ENCODE measurements at places on chromosomes 16 and 17.
A peak's percentile ranks its signal among the peaks of the same experiment; 100 is the strongest.

DNA sequence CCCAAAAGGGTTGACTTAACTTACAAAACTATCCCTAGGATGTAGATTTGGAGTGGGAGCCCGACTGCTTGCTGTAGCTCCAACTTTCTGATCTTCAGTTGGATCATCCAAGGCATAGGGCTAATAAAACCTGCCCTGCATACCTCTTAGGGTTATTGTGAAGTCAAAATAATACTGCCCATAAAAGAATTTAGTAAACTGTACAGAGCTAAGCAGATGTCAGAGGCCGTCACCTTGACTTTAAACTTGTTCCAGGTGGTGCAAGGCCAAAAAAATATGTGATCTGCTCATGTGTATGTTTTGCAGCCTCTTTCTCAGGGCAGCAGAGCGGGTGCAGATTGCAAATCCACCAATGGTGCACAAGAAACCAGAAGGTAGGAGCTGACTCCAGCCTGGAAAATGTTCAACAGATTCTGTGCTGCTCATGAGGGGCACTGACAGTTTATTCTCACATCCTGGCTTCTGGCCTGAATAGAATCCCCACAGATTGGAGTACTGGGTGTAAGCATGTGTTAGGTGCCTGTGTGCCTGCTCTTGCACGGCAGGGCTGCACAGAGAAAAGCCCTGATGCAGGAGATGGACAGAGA is 180.7 kb downstream of the MAP2K4 start:
- DNase-seq: no peak

DNA sequence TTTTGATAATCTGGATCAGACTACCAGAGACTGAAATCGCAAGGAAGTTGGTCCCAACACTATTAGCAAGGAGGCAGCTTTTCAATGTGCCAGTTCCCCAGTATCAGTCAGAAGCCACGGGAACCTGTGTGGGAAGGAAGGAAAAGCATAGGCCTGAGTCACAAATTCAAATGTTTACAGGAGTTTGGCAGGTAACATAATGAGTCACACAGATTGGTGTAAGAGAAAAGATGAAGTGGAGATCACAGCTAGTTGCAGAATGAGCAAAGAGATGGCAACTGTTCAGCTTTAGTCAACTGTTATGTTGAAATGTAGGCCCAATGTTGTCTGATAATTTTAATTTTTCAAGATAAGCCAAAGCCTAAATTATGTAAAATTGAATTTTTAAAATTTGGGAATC is 28.1 kb upstream of the ITGA2B start:
- peak; percentile 75 for DNase-seq

DNA sequence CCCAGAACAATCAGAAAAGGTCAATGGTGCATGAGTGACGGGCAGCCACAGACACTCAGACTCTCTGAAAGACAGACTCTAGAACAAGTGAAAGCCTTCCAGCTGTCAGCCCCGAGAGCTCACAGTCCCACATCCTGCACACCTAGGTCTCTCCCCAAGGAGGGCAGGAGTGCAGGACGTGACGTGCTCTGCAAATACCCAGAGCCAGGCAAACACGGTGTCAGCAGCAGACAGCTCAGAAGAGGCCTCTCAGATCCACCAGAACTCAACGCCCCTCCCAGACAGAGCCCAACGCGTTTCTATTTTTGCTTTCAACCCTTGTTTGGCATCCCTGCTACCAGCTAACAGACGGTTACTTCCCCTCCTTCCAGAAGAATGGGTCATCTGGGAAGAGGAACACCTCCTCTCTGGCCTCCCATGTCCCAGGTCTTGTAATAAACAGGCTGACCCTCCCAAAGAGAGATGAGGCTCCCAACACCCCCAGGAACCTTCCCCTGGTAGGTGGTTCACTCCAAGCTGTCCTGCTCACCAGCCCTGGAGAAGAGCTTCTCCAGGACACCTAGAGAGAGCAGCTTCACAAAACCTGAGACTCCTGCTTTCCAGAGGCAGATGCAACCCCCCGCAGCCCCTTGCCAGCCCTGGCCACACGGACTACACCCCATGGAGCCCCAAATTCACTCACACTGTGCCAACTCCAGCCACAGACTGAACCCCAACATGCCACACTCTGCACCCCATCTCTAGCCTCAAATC is 7.6 kb downstream of the PITPNM3 start:
- DNase-seq: no peak

GRCh38 chr17:79211061-79211770 is 136.6 kb downstream of the ENGASE start:
- DNase-seq: no peak

DNA sequence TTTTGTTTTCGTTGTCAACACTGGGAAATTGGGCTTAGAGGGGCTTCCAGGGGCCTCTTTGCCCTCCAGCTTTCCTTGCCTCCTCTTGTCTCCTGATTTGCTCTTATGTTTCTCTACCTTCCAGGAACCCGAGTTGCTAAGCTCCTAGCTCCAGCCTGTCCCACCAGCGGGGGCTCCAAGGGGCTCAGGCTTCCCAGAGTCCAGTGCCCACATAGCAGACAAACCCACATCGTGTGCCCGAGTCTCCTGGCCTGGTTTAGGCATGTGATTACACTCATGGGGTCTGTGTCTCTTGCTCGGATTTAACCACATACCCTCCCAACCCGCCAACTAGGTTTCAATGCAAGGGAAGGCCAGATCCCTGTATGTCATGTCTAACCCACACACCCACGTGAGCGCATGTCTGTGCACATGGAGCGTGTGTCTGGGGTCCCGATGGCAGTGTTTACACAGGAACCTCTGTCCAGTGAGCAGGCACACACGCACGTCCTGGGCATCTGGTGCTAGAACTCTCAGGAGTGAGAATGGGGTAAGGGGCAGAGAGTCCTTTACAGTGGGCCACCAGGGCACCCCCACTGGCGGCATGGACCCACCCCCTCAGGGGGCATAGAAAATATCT is 76.1 kb upstream of the MED9 start:
- DNase-seq: no peak

DNA sequence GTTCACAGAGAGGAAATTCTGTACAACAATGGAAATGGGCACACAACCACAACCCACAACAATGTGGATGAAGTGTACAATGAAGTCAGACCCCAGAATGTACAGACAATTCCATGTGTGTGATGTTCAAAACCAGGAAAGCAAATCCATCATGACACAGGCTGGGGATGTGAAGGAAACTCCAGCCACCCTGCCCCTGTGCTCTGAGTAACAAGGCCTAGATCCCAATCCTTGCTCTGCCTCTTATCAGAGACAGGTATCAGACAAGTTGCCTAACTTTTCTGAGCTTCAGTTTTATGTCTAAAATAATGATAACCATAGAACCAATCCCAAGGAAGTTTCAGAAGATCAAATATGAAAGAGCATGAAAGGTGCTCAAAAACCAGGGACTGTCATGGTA is 1.8 kb upstream of the C16orf95 start:
- DNase-seq: no peak

- DNase-seq: peak; percentile 97
Observed at GRCh38 chr16:68085259-68086071, at the start of gene NFATC3. Gene NFATC3 (plus strand): TSS chr16:68085370. CDS start chr16:68085682, 312 bp downstream.

DNA sequence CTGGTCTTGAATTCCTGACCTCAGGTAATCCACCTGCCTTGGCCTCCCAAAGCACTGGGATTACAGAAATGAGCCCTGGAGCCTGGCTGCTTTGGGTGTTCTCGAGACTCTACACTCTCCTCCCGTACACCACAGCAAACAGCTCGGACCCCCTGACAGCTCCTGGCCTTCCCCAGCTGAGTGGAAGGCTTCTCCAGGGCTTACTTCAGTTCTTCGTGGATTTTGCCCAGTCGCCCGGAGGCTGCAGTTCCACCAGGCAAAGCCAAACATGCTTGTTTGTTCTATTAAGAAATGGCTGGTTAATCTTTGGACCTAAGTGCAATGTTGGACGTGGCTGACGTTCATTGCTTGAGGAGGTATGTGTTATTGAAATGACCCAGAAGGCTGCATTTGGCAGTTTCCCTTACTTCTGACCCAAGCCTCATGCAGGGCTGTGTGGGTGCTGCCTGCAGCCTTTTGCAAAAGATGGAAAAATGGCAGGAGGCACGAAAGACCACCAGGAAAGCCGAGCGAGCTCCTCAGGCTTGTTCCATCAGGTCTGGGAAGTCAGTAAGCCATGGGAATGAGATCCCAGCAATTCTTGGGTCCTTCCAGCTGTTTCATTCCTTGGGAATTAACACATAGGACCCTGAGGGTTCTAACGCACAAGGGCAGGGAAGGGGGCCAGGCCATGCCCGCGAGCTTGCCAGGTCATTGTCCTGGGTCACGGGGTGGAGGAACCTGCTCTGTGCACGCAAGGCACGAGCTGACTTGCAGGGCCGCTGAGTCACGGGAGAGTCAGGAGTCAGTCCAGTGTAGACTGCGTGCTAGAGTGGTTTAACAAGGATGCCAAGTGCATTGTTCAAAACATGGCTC is 23.9 kb upstream of the KLHDC4 start:
- no peak for DNase-seq

- no peak for DNase-seq
Observed at GRCh38 chr16:50972876-50973275, 178.2 kb downstream of the SALL1 start.

DNA sequence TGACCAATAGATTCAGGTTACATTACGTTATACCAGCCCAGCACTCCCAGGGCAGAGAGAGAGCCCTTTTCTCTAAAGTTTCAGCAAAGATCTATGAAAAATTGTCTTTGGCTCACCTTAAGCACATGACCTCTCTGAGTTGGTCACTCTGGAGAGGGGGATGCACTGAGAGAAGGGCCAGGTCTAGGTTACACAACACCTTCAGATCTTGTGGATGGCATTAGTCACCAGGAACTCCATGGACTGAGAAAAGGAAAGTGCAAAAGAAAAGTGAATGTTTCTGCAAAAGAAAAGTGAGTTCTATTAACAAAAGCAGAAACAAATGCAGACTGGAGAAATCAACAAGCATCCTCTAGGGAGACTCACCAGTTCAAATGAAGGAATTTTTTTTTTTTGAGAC is 253.3 kb upstream of the SALL1 start:
- DNase-seq: peak; percentile 48

GRCh38 chr17:44707755-44708400 is 587 bp upstream of the DBF4B start:
- peak; percentile 11 for DNase-seq

DNA sequence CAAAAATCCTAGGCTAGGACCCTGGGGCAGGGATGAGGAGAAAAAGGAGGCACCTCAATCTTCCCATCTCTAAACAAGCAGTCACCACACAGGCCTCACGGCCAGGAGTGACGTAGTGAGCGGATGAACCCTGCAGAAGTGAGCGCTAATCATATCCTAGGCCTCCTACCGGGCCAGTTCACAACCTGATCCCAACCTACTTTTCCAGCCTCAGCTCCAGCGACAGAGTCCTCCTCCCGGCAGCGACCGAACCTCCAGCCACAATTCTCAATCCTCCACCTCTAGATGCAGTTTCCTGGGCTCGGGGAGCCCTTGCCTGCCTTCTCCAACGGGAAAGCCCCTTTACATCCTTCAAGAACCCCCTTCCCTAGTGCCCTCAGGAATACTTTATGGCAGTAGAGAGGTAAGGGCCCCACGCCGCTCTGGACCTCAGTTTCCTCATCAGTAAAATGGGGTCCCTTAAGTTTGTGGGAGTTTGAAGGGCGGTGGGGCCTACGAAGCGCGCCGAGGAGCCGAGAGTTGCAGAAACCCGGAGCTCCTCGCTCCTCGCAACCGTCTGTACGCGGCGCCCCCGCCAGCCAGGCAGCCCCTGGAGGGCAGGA is 1.4 kb downstream of the ZNF668 start:
- DNase-seq: peak; percentile 50

DNA sequence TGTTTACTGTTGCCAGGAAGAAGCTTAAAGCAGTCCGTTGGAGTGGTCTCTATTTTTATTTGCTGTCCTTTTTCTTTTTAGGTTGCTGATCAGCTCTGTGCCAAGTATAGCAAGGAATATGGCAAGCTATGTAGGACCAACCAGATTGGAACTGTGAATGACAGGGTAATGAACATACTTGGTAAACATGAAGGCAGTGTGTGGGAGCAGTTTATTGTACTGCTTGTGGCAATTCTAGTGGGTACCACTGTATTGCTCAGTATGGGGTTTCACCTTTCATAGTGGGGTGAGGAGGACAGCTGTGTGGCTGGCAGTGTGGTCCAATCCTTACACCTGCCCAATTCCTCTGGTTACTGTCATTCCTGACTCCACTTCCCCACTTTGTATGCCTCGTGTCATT is 25.3 kb downstream of the IST1 start:
- no peak for DNase-seq

DNA sequence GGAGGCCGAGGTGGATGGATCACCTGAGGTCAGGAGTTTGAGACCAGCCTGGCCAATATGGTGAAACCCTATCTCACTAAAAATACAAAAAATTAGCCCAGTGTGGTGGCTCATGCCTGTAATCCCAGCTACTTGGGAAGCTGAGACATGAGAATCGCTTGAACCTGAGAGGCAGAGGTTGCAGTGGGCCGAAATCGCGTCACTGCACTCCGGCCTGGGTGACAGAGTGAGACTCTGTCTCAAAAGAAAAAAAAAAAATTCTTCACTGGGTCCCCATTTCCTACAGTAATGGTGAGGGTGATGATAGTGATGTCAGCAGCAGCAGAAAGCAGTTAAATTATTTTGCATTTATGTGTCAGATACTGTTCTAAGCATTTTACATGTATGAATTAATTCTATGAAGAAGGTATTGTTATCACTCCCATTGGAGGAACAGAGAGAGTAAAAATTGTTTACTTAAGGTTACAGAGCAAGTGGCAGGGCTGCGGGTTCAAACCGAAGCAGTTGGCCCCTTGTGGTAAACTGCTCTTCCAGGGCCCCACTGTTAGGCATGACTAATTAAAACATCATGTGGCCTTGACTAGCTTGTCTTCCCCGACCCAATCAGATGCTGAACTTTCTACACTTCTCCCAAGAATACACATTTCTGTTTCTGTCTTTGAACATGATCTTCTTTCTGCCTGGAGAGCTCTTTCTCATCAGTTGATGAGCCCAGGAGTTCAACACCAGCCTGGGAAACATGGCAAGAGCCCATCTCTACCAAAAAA is 45.8 kb downstream of the STAT3 start:
- peak; percentile 85 for DNase-seq

- no peak for DNase-seq
Observed at GRCh38 chr16:68473358-68474070, 25.2 kb upstream of the SMPD3 start.

GRCh38 chr17:81523402-81524038 is 4.7 kb upstream of the FSCN2 start:
- no peak for DNase-seq

DNA sequence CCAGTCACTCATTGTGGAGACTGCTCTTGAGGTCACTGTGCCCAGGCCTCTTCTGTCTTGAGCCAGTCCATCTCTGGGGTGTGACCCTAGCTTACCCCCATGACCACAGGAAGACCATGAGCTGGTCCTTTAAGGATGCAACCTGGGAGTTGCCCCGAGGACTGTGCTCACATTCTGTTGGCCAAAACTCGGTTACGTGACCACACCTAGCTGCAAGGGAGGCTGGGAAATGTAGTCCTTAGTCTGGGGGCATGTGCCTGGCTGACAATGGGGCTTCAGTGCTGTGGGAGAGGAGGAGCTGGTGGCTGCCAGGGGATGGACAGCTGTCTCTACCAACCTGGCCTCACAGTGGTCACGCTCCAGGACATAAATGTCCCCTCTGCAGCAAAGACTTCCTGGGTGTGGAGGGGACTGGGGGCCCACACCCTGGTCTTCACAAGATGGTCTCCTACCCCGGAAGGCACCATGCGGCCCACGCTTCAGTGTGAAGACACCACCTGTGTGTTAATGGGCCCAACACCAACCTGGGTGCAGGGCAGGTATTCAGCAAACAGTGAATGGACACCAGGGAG is 55.4 kb downstream of the JPH3 start:
- DNase-seq: peak; percentile 8
